ENCODE measurements at places on chromosomes 3 and 15.

GRCh38 chr3:172138792-172139507 is 99.6 kb downstream of the FNDC3B start:
- DNase-seq: no peak

DNA sequence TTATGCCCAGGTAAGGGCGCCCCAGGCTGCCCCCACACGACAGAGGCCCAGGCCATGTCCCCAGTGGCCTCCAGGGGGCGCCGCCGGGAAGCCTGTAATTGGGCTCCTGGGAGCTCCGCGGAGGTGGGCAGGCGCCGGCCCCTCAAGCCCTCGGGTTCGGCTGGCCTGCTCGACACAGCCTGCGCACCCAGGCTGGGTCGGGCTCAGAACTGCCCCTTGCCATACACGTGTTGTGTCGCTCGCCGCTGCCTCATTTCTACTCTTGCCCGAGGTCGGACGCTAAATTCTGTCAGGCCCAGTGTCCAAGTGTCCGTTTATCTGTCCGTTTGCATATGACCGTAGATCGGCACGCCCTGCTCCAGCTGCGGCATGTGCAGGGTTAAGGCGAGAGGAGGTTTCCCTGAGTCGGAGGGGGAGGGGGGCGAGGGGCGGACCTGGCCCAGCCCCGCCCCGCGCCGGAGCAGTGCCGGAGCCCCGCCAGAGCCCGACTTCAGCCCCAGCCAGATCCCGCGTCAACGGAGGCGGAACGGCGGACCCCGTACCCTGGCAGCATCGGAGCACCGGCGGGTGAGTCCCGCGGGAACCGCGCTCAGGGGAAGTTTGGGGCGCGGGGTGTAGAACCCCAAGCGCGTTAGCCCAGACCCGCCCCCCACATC is at the start of gene KLHDC8B:
Gene KLHDC8B, plus strand, starts transcription at position 480 of the 656 bp plus-strand sequence. CDS start 1,172 bp downstream, outside the sequence.
- DNase-seq: peak; percentile 75

- DNase-seq: no peak
Measured at GRCh38 chr3:185350841-185351240, 12.1 kb upstream of the MAP3K13 start.

GRCh38 chr3:38551026-38551832 is 55.1 kb downstream of the EXOG start:
- no peak for DNase-seq

GRCh38 chr3:172904711-172905373 is 154.3 kb downstream of the ECT2 start:
- no peak for DNase-seq

DNA sequence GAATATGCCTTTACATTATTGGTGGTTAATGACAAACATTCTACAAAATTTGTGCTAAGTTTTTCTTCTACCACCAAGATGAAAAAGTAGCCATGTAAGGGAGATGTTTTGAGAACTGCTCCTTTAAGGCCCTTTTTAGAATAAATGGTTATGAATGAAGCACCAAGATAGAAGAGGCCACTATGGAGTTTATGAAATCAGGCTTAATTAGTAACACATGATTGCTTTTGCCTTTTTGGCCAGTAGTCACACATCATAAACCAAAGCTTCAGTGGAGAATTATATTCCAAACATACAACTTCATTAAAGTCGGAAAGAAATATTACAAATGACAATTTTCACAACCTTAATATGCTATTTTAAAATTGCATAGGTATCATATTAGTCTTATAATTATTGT is 331.7 kb downstream of the RBMS3 start:
- DNase-seq: no peak

DNA sequence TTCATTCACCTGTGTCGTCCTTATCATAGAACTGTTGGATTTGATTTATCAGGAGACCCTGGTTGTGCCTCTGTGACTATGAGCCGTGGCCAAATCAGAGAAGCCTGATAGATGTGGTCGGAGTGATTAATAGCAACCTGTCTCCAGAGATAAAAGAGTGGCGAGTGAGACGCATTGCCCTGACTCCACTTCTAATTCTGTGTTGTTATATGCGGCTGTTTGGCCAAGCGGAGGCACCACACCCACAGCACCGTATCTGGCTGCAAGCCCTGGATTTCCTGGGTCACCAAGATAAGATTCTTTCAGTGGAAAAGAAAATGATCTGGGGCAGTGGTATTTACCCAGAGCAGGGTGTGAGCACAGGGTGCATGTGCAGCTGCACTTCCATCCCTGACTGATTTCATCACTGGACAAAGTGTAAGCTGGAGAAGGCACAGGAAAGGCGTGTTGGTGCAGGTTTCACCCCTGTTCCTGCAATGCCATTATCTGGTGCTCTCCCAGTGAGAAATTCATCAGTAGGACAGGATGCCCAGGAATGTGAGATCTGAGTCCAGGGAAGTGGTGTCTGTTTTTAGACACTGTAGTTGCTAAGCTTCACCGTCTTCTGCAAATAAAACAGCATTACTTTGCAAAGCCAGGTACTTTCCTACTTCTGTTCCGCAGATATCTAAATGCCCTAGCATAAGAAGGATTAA is 84.6 kb downstream of the CD47 start:
- no peak for DNase-seq

DNA sequence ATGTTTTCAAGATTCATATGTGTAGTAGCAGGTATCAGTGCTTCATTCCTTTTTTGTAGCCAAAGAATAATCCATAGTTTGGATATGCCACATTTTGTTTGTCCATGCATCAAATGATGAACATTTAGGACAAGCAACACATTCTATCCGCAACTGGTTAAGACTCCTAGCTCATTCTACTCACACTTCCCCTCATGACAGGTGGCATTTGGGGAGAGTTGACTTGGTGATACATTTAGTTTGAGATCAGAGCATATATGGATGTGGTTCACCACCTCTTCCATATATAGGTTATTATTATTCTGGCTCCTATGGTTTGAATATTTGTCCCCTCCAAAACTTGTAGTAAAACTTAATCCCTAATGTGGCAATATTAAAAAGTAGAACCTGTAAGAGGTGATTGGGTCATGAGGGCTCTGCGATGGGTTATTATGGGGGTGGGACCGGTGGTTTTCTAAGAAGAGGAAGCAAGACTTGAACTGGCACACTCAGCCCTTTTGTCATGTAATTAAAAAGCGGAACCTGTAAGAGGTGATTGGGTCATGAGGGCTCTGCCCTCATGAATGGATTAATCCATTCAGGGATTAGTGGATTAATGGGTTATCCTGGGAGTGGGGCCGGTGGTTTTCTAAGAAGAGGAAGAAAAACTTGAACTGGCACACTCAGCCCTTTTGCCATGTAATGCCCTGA is 75.3 kb upstream of the HRH1 start:
- DNase-seq: no peak

DNA sequence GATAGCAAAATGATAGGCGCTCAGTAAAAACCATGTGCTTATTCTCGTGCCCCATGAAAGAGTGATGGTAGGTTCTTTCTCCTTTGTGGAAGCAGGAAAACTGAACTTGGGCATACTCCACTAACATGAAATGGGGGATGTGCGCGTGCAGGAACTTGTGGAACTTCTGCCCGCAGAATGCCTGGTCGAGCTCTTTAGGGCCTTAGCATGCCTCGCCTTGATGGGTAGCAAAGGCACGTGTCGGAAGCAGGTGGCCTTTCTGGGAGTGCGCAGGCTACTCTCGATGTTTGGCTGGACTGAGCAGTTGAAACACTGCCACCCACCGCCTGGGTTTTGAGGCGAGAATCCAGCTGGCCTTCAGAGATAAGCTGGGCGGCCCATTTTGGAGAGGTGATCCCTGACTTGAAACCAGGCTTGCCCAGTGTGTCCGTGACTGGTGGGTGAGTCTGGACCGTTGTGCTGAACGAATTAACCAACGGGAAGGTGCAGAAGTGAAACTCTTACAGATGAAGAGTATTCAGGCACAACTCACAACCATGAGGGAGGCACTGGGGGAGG is 842 bp downstream of the PCCB start:
- no peak for DNase-seq

DNA sequence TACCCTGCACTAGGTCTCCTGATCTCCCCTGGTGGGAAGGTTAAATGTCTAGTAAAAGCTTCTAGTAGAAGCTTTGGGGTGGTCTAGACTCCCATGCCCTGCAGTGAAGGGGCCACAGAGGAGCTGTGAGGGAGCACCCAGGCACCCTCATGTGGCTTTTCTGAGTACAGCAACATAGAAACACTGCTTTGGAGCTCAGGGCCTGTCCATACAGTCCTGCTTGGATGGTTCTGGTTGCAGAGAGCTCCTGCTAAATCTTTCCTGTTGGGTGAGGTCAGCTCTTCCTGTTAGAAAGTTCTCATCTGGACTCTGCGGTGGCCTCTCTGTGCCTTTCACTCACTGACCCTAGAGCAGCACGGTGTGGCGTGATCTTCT is 47.8 kb downstream of the GPD1L start:
- DNase-seq: no peak

GRCh38 chr3:168671091-168671490 is 575.4 kb upstream of the GOLIM4 start:
- peak; percentile 1 for DNase-seq

- DNase-seq: no peak
Measured at GRCh38 chr15:58433597-58434333, 2.0 kb downstream of the LIPC start.

DNA sequence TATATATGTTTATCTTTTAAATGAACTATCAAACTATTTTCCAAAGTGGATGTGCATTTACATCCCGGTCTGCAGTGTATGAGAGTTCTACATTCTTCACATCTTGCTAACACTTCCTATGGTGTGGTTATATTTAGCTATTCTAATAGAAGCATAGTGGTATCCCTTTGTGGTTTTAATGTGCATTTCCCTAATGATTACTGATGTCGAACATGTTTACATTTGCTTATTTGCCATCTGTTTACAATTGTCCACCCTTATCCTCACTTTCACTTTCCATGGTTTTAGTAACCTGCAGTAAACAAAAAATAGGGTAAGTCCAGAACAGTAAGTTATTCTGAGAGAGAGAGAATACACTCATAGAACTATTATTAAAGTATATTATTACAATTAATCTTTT is 360.5 kb upstream of the NAALADL2 start:
- DNase-seq: no peak

DNA sequence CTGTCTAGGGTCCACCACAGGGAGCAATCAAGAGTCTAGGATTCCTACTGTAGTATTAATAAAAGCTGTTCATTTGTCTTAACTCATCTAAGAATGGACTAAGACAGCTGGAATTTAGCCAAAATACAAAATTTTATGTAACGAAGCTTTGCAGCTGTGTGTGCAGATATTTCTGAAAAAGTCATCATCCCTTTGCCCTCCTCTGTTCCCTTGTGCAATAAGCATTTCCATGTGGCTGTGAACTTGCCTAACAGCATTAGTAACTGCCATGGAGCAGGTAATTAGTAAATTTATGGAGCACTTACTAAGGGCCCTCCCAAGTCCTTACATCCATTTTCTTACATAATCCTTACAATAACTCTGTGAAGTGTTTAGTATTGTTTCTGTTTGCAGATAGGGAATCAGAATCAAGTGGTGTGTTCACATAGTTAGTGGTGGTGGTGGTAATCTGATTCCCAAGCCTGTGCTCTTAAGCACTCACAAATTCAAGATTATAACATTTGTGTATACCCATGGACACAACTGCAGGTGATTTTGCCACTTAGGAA is 114.5 kb downstream of the RARB start:
- no peak for DNase-seq

- no peak for DNase-seq
Measured at GRCh38 chr15:52336529-52336928, 40.9 kb upstream of the MYO5C start.

GRCh38 chr3:141735176-141735575 is 2.9 kb upstream of the RNF7 start:
- no peak for DNase-seq

DNA sequence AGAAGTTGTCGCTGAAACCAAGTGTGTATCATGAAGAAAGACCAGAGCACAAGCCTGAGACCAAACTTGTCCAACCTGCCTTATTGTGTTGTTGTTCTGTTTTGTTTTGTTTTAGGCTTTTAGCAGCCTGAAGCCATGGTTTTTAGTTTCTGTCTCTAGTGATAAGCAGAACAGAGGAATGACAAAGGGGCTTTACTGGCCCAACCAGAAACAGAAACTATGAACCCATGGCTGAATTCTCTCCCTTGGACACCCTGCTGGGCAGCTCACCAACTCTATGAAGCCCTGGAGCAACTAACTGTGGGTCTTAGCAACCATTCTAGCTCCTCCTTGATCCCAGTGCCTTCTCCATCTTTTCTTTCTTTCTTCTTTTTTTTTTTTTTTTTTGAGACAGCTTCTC is 30.3 kb downstream of the HCLS1 start:
- DNase-seq: no peak

GRCh38 chr3:105836533-105836932 is 32.3 kb downstream of the CBLB start:
- DNase-seq: no peak

GRCh38 chr3:62557450-62557849 is 184.1 kb upstream of the FEZF2 start:
- DNase-seq: no peak

- DNase-seq: no peak
Measured at GRCh38 chr3:130300888-130301287, 44.6 kb upstream of the COL6A5 start.

- no peak for DNase-seq
Measured at GRCh38 chr3:86175051-86175536, 815.9 kb downstream of the VGLL3 start.

GRCh38 chr15:89998141-89998661 is 2.9 kb upstream of the ZNF710 start:
- DNase-seq: no peak

DNA sequence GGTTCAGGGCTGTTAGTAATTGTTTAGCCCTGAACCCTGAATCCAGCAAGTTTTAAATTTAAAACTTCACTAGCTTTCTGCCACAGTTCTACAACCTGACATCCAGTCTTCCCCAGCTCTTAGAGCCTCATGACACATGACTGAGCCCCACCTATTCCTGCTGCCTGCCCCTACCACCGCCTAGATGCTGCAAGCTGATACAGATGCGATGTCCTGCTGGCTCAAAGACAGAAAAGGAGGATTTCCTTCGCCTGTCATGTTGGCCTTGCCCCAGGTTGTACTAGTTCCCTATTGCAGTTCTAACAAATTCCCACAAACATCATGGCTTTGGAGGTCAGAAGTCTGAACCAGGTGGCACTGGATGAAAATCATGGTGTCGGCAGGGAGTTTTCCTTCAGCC is 510.6 kb upstream of the PPP2R3A start:
- DNase-seq: no peak

GRCh38 chr3:177197727-177198460 is 612 bp upstream of the TBL1XR1 start:
- DNase-seq: no peak

DNA sequence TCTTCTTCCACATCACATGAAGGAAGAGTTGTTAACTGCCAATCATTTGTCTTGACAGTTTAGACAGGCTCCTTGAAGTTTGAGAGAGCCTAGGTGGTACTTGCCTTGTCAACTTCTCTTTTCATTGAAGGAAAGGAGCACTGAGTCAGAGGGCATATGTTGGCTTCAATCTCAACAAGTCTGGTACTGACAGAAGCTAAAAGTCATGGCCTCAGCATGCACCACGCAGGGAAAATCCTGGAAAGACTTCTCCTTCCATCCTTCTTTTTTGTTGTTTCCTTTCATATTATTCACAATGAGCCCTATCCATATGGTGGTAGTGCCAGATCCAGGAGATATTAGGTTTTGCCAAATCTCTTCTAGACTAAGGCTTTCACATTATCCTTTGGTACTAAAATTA is 1272.5 kb downstream of the ROBO1 start:
- no peak for DNase-seq

Measured in urinary bladder (tissue), 4 donors.